NCI-H1694 (cell line): ENCODE measurements at places on chromosomes 12 and 14.

DNA sequence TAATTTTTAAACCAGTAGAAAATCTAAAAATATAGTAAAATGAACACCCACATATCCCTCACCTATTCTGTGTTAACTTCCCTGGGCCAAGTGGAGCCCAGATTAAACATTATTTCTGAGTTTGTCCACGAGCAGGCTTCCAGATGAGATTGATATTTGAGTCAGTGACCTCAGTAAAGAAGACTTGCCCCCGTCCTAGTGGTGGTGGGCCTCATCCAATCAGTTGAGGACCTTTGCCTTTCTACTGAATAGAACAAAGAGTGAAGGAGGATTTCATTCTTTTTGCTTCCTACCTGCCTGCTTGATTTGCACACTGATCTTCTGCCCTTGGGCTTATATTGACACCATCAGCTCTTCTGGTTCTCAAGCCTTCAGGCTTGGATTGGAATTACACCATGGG, 174.7 kb upstream of the PLEKHG7 start:
- DNase-seq = no peak

- no peak for DNase-seq
These were observed 40.3 kb upstream of the ANKS1B start for GRCh38 chr12:100024974-100025555.

GRCh38 chr14:99976021-99976420, 89.2 kb upstream of the EVL start:
- no peak for DNase-seq

GRCh38 chr14:105119408-105120025, 49.1 kb downstream of the JAG2 start:
- no peak for DNase-seq

DNA sequence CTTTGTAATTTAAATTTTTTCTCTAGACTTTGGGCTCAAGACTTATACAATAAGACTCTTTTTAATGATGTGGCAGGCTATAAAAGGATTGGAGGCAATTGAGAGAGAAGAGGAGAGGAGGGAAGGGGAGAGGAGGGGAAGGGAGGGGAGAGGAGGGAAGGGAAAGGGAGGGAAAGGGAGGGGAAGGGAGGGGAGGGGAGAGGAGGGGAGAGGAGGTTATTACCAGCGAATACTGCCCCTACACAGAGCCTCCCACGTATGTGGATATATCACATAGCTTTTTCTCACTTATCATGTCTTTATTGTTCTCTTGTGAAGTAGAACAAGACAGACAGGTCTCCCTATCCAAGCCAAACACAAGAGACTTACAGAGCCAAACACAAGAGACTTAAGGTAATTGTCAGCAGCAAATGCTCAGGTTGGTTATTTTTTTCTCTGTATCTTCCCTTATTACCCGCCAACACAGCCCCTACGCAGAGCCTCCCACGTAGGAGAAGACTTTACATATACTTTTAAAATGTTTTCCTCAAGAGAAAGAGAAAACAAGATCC, 63.1 kb downstream of the DRAM1 start:
- DNase-seq = no peak

GRCh38 chr14:105091054-105091516, 25.9 kb upstream of the GPR132 start:
- DNase-seq = no peak

DNA sequence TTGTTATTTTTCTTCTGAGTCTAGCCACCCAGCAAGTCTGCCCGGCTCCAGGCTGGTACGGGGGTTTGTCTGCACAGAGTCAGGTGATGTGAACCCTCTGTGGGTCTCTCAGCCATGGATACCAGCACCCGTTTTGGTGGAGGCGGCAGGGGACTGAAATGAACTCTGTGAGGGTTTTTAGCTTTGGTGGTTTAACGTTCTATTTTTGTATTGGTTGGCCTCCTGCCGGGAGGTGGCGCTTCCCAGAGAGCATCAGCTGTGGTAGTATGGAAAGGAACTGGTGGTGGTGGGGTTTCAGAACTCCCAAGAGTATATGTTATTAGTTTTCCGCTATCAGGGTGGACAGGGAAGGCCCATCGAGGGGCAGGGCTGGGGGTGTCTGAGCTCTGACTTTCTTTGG, 5.3 kb upstream of the SERPINA4 start:
- DNase-seq = no peak

- no peak for DNase-seq
These were observed 12.0 kb upstream of the KANSL2 start for GRCh38 chr12:48694038-48694437.

DNA sequence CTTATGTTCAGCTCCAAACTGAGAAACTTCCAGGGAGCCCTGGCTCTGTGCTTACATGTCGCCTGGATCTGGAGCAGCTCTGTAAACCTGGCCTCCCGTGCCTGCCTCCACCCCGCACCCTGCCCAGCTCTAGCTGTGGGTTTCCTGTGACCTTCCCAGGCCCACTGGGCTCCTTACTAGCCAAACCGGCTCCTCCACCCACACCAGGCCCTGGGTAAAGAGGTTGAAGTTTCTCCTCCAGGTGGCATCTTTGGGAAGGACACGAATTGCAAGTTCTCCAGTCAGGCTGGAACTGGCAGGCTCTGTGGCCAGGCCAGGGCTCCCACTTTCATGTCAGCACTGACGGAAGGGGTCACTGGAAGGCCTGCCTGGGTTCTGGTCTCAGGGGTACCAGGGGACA, 60.9 kb upstream of the ZFP36L1 start:
- no peak for DNase-seq

- no peak for DNase-seq
These were observed 232.7 kb upstream of the PPFIA2 start for GRCh38 chr12:81991868-81992267.

GRCh38 chr12:107233551-107233950, 140.2 kb upstream of the CRY1 start:
- no peak for DNase-seq

- DNase-seq = peak; percentile 56
These were observed 3.9 kb upstream of the LRP1 start for GRCh38 chr12:57124261-57124877.

- no peak for DNase-seq
These were observed 6.5 kb downstream of the NFE2 start for GRCh38 chr12:54294152-54294952.

- no peak for DNase-seq
These were observed 15.9 kb downstream of the DENND5B start for GRCh38 chr12:31574803-31575575.

GRCh38 chr12:92987846-92988621, 58.9 kb upstream of the EEA1 start:
- DNase-seq = no peak

- no peak for DNase-seq
These were observed 2.7 kb downstream of the ANHX start for GRCh38 chr12:133233006-133233405.

- DNase-seq = no peak
These were observed 55.8 kb upstream of the GALNT9 start for GRCh38 chr12:132384916-132385774.

DNA sequence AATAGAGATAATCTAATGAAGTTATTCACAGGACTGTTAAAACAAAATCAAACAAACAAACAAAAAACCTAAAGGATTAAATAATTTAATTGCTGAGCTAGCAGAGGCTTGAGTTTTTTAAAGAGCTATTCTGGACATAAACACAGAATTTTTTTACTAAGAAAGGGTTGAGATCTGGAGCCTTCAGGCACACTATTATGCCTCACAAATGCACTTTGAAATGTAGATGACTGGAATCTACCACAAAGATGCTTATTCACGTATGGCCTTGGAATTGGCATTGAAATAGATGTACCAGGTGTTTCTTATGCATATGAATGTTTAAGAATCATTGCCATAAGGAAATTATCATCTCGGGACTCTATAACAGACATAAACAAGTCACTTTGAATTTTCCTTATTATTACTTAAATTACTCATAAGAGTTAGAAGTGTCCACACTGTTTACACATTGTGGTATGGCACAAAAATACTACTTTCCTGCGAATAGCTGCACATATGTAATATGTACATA, 21.6 kb downstream of the PUS7L start:
- DNase-seq = no peak

- DNase-seq = peak; percentile 84
These were observed 1.4 kb upstream of the KCNK13 start for GRCh38 chr14:90060312-90060964.

DNA sequence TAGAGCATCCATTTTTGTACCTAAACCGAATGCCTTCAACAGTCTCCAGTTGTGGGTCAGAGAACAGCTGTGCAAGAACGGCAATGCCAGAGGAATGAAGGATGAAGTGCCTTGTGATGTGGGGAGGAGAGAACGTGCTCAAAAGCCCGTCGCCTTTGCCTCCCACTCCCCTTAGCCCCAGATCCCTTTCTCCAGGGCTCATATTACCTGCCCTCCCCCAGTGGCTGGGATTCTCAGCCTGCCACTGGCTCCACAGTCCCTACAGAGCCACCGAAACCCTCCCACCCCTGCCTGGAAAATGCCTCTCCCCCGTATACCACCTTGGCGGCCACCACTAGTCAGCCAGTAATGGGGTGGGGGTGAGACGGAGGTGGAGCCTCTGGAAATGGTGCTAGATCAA, 158.5 kb downstream of the ZFP36L1 start:
- DNase-seq = no peak

- DNase-seq = no peak
These were observed 92.6 kb upstream of the MAP1LC3B2 start for GRCh38 chr12:116466536-116466935.
